ENCODE measurements at places on chromosomes 11 and 22.
A peak's percentile ranks its signal among the peaks of the same experiment; 100 is the strongest.

- DNase-seq = no peak
Observed at GRCh38 chr22:43438666-43439347, 27.0 kb downstream of the MPPED1 start.

DNA sequence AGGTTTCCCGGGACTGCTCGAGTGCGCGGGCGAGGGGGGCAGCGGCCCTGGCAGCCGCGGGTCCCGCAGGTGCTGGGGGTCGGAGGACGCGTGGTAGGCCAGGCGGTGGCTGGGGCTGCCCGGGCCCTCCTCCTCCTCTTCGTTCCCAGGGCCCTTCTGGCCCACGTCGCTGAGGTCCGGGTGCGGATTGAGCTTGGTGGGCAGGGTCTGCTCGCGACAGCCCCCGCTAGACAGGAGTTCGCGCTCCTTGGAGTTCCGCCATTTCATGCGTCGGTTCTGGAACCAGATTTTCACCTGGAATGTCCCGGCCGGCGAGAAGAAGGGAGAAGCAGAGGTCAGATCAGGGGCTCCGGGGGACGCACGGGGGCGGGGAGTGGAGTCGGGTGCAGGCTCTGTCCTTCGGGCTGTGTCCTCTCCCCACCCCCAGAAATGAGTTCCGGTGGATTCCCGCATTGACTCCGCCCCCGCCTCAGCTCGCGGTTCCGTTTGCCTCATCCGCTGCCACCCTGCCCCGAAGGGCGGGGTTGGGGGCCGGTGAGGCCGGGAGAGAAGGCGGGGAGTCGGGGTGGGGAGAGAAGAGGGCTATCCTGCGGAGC lies 3.9 kb downstream of the DBX1 start:
- peak; percentile 73 for DNase-seq

GRCh38 chr11:104916442-104916841 lies 18.2 kb upstream of the CASP12 start:
- peak; percentile 42 for DNase-seq

GRCh38 chr11:8086001-8086479 lies 5.0 kb downstream of the TUB start:
- DNase-seq = no peak

GRCh38 chr11:10076458-10077141 lies 217.4 kb downstream of the SBF2 start:
- peak; percentile 12 for DNase-seq

DNA sequence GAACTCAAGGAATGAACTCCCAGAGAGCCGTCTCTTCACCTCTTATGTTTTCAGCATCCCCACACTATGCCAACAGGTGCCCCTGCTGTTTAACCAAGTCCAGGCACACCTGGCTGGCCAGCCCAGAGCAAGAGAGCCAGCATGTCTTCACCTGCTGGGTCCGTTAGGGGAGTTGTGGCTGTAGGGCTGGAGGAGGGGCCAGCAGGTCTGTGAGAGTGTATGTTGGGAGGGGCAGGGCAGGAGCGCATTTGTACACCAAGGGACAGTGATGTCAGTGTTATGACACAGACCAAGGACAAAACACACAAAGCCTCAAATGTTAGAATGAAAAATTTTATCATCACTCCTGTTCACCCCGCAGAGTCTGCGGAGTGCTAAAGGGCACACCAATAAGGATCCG lies 5.8 kb downstream of the PATZ1 start:
- DNase-seq = no peak

DNA sequence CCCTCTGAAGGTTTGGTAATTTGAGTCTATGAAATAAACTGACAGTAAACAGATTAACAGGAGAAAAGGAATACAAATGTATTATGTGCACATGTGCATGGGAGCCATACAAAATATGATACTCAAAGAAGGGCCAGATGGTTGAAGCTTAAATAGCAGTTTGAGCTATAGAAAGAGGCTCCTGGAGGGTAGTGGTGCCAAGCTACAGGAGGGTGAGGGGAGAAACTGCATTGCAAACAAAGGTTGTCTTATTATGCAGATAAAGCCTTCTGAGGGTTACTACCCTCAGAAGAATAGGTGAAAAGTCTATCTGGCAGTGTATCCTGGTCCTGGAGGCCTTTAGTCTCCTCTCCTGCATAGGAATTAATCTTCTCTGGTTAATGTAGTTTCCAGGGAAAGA lies 267.3 kb upstream of the MPPED2 start:
- DNase-seq = no peak

DNA sequence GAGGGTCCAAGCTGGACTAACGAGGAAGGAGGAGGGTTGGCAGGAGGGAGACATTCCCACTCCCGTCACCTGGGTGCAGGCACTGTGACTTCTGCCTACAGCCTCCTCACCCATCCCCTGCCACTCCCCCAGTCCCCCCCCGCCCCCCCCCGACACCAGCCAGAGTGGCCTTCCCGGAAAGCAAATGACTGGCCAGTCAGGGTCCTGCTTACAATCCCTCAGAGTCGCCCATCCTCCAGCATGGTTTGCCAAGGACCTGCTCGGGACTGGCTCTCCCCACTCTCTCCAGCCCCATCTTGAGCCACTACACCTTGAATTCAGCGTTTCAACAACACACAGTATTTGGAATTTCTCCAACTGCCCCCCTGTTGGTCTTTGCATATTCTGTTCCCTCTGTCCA lies 59.6 kb downstream of the THAP12 start:
- DNase-seq = no peak

DNA sequence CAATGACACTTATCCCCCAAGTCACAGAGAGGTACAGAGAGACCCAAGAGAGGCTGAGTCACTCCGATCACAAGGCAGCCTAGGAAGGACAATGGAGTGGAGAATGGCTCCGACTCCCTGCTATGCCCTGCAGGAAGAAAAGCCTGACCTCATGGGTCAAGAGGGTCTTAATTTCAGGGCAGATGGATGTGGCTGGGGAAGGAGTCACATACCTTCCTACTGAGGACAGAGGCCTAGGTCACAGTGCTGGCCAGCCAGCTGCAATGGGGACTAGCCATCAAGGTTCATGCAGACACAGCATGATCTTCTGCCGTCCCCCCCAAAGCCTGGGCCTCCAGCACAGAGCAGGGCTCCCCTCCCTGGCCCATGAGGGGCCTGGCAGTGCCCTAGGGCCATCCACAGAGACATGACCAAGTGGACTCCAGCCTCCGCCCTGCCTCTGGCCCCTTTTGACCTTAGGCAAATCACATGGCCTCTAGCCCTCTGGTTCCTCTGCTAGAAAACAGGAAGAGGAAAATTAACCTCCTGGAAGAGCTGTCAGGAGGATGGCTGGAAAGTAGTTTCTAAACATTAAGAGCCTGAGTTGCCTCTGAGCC lies 1.8 kb downstream of the ARRB1 start:
- no peak for DNase-seq

DNA sequence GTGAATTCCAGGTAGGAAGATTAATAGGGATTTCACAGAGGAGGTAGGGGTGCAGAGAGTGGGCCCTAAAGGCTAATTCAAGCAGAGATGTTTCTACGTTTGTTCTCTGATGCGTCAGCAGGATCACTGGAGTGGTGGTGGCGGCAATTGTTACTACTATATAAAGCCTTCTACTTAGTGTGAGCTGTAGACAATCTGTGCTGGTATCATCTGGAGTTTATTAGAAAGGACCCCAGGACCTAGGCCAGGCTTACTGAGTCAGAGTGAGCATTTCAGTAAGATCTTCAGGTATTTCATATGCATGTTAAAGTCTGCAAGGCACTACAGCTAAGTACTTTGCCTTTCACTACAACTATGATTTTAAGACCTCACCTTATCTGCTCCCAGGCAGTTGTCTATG lies 59.5 kb downstream of the USP35 start:
- no peak for DNase-seq

GRCh38 chr22:45105281-45105702 lies 58.4 kb upstream of the NUP50 start:
- DNase-seq = no peak

DNA sequence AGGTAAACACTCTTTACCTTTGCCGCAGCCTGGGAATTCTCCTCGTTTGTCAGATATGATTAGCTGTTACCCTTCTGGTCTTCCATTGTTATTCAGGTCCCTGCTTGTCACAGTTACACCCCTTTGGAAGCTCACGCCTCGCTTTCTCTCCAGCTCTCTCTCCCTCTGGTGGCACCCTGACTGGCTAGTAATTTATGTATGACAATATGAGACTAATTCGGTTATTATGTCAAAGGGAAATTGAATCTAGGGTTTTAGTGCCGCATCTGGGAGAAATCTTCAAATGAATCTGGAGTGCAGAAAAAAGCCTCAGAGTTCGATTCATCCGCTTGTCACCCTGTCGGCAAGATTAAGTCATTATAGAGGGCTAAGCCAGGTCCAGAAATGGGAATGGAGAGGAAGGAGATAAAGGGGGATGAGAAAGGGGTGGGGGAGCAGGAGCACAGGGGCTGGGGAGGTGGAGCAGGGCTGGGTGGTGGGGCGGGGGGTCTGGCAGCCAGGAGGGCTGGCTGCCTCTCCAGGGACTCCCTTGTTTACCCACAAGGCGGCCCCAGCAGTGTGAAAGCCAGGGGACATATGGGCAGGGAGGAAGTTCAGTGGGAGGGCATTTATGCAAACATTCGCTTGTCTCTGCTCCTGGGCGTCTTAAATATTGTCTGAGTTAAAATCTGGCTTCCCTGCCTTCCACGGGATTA lies 179.0 kb upstream of the NECTIN1 start:
- DNase-seq = no peak

DNA sequence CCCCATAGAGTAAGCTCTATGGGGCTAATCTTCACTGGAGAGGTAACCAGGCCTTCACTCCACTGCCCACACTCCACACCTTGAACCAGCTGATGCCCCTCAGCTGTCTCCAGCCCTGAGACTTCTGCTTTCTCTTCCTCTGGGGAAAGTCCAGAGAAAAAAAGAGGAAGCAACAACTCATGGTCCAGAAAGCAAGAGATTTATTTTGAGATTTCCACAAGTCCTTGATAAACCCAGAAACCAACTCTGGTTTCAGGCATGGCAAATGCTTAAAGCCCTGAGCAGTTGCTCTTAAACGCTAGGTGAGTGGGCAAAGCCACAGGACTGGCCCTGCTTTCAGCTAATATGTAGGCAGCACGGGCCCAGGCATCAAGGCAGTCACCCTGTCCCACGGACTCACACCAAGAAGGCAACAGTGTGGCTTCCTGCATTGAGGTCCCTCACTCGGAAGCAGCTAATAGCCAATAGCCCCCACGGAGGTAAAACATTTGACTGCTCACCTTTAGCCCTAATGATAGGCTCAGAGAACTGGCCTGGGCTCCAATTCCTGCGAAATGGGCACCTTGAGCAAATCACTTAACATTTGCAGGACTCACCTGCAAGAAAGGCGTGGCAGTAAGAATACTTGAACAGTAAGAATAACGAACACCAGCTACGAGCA lies 4.3 kb downstream of the CYB561A3 start:
- DNase-seq = peak; percentile 14

DNA sequence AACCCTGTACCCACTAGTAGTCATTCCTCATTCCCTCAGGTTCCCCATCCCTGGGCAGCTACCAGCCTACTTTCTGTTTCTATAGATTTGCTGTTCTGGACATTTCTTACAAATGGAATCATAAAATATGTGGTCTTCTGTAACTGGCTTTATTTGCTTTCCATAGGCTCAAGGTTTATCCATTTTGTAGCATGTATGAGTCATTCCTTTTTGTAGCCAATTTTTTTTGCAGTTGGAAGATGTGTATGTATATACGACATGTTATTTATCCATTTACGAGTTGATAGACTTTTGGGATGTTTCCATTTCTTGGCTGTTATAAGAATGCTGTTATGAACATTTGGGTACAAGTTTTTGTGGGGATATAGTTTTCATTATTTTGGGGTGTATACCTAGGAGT lies 130.6 kb downstream of the WNT11 start:
- DNase-seq = no peak

DNA sequence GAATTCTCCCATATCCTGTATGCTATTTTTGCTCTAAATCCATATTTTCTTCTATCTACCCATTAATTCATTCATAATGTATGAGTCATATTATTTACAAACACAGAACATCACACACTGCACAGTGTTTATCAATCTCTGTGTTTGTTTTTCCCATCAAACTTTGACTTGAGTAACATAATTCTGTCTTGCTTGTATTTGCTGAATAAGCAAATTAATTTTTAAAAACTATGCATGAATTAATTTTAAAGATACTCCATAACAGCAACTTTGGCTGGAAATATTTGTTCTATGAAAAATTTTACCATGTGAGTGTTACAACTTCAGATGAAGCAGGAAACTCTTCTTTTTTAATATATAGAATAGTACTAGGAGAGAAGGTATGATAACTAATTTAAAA lies 275.6 kb downstream of the GRM5 start:
- no peak for DNase-seq

DNA sequence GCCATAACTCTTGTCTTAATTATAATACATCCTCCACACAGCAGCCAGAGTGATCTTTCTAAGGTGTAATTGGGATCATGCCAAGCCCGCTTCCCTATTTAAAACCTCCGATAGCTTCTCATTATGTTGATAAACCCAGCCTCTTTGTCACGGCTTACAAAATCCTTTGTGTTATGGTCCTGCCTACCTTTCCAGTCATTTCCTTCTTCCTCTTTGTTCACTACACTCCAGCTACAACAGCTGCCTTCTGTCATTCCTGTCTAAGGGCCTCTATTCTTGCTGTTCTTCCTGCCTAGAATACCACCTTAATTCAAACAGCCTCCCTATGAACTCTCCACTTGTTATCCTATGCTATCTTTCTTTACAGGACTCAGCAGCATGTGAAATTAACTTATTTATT lies 70.6 kb upstream of the CAPRIN1 start:
- no peak for DNase-seq

- DNase-seq = no peak
Observed at GRCh38 chr11:84681456-84681855, 945.7 kb downstream of the DLG2 start.

DNA sequence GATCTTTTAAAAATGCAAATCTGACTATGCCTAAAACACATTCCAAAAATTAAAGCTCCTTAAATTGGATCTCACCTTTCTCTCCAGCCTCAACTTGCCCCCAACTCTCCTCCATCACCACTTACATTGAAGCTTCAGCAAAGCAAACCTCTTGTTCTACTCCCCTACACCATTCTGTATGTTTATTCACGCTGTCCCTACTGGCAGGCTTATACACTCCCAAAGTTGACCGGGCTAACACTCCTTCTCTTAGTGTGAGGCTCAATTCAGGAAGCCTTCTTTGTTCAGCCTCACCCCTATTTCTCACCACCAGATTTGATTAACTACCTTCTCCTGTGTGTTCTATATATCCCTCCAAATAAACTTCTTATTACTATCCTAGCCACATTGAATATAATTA lies 1.8 kb upstream of the GDPD4 start:
- no peak for DNase-seq

- DNase-seq = no peak
Observed at GRCh38 chr11:109789901-109790300, 303.3 kb upstream of the ZC3H12C start.

GRCh38 chr11:94457118-94458029 lies 36.3 kb downstream of the MRE11 start:
- DNase-seq = no peak
